ENCODE measurements at places on chromosomes 12 and 14.

- DNase-seq: no peak
Measured at GRCh38 chr12:107364875-107365518, 271.6 kb upstream of the CRY1 start.

DNA sequence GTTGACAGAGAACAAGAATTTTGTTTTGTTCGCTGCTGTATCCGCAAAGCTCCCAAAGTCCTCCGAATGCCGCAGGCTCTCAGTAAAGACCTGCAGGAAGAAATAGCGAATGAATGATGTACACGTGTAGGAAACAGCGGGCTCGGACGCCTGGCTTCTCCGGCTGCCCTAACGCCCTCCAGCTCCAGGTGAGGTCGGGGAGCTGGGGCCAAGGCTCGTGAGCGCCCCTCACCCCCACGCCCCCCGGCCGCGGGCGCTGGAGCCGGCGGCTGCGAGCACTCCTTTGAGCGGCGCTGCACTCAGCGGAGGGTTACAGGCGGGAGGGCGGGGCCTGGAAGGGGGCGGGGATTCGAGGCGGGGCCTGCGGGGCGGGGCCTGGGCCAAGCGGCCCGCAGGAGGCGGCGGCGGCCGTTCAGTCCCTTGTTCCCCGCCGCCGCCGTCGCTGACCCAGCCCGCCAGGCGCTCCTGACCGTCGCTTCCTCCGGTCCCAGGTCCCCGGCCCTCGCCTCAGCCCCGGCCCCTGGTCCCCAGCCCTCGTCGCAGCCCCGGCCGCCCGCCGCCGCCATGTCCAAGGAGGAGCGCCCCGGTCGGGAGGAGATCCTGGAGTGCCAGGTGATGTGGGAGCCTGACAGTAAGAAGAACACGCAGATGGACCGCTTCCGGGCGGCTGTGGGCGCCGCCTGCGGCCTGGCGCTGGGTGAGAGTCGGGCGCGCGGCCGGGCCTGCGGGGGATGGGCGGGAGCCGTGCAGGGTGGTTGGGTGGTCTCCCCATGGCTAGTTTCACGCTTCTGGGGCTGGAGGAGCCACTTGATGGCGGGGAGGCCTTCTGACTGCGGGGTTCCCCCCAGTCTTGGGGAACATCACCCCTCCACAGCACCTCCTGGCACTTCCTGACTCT is at the start of gene AACS:
TSS of gene AACS (plus strand) at position 415 of the 898 bp plus-strand sequence. CDS start at position 565, 150 bp downstream.
- DNase-seq: peak; percentile 69

- DNase-seq: no peak
Measured at GRCh38 chr14:38078393-38078792, 129.3 kb upstream of the SSTR1 start.

DNA sequence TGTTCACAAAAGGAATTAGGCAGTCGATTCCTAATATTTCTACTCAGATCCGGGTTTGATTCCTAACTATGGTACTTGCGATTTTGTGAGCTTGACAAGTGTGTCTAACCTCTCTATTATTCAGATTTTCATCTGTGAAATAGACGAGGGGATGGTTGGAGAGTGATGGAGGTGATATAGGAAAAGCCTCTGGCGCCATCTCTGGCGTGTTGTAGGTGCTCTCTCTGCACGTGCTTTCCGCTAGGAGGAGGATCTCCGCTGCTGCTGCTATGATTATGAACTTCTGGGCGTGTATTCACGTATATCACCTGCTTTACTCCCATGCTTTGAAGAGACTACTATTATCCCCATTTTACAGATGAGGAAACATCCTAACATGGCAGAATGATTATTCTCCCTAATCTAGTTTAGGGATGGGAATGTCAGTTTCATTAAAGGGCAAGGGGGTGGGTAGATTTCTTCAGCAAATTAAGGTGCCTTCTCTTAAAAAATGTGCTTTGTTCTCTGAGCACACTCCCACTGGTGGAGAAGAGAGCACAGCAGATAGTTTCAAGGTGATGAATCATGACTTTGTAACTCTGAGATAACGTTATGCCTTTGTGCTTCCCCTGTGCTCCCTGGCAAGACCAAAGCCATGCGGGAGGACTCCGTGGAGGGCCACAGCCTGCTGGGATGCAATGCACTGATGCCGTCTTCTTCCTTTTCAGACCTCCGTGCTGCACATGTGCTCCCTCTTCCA is 97.1 kb downstream of the PRIMA1 start:
- no peak for DNase-seq

DNA sequence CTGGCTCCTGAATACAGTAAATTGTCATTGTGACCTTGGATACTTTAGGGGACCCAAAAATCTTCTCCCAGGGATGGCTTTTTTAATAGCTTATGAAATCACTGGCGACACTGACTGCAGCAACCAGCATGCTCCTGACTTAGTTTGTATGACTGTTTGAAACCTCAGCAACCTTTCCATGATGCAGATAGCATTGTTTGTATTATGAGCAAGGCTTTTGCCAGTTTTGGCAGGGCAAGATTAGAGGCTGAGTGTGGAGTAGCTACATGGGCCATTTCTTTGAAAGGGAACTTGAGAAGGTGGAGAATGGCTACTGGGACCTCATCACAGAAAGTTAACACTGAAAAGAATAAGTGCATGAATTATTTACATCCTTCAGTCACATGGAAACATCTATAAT is 50.9 kb downstream of the SLC4A8 start:
- no peak for DNase-seq

- DNase-seq: no peak
Measured at GRCh38 chr14:104567141-104567956, 12.2 kb upstream of the C14orf180 start.

GRCh38 chr12:124550123-124551089 is 17.0 kb downstream of the NCOR2 start:
- DNase-seq: no peak

DNA sequence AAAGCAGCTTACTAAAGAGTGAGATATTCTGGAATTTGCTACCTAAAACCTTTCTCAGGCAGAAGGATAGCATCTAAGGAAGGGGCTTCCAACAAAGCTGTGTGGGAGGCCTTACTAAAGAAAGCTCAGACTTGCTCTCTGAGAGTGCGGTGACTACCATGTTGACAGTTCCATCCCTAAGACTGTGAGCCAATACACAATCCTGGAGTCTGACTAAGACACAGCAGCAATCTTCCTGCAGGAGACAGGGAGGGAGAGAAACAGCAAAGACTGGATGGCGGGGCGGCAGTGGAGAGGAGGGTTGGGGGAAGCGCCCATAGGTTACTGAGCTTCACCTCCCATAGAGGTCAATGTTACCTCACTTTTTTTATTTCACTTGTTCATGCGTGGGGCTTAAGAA is 70.9 kb downstream of the KITLG start:
- DNase-seq: no peak

GRCh38 chr14:61630399-61631044 is 64.8 kb upstream of the HIF1A start:
- no peak for DNase-seq

DNA sequence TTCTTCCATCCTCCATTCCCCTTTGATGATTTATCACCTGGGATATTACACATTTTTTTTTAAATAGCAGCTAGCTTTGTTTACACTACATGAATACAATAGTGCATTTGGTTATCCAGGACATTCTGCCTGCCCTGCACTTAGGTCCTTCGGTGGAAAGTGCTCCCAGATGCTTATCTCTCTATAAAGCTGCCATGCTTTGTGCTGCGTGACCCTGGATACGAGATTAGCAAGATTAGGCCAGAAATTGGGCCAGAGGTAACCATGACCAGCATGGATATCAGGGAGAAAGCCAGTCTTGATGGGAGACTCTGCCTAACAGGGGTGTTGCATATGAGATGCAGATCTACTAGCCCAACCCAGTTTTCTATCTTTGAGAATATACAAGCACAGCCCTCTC is 12.1 kb upstream of the KRT83 start:
- DNase-seq: no peak

DNA sequence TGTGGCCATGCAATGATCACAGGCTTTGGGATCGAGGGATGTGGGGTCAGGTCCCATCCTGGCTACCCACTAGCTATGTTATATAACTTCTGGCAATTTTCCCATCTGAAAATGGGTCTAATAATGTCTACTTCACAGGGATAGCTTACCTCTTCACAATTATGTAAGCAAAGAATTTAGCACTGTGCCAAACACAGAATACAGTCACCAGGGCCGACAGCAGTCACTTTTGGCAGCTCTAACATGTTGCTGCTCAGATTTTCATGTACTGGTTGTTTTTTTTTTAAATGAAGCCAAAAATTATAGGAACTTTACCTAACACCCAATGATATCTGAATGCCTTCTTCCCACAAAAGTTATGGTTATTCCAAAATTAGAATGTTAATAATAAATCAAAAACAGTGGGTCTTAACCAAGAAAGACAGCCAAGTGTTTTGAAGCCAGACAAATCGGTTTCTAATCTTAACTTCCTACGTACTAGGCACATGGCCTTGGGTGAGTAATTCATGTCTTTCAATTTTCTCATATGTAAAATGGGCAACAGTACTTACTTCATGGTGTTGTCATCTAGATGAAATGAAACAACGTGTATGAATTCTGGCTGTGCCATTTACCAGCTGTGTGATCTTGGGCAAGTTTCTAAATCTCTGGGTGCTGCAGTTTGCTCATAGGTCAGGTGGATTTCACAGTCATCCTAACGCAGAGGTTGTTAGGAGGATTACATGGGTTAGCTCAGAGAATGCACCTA is 13.0 kb upstream of the PCED1B start:
- no peak for DNase-seq

DNA sequence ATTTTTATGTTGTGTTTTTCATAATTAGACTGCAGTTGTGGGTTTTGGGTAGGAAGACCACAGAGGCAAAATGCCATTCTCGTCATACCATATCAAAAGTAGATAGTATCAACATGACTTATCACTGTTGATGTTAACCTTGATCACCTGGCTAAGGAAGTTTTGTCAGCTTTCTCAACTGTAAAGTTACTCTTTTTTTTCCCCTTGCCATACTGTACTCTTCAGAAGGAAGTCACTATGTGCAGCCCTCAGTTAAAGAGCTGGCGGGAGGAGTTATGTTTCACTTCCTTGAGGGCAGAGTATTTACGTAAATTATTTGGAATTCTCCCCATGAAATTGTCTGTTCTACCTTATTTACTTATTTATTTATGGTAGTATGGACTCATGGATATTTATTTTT is 78.7 kb downstream of the PRORP start:
- no peak for DNase-seq

DNA sequence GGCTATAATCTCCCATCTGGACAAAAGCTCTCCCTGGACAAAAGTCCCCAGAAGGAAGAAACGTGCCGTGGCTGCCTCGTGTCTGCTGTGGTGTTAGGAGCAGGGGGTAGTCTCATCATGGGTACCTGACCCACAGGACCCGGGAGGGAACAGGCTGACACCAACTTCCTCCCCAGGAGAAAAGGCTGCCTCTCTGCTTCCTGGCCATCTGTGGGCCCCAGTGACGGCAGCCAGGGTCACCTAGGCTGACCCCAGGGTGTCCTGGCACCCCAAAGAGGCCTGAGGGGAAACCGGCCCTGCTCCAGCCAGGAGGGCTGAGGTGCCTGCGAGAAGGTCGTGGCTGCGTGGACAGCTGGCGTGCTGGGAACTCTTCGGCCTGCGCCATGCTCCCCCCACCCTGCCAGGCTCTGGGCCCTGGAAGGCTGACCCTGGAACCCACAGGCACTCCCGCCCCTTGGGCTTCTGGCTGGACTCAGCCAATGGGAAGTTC is 133.9 kb downstream of the RFLNA start:
- DNase-seq: no peak

All from stimulated activated CD4-positive, alpha-beta T cell treated with anti-CD3 and anti-CD28 coated beads, Interleukin-12 subunit alpha, Interleukin-12 subunit beta, amount 100 ng/mL, for 24 hours (primary cell).